Sciatic nerve (tissue), 2 donors: ENCODE measurements at places on chromosomes 6 and 20. TPM values are rescaled to one million over a fixed set of nuclear protein-coding genes. Genes with fewer than 3 reads are reported as not detected.

The PTPRT gene
- total RNA-seq, result 0.45 TPM

The PTGIS gene
- total RNA-seq, result 89.7 TPM

The PROCR gene
- total RNA-seq, result 24.0 TPM

The ZFP57 gene
- total RNA-seq, result not detected

The CALHM4 gene
- total RNA-seq, result not detected

The AFDN gene
- total RNA-seq, result 212 TPM

The FBXO5 gene
- total RNA-seq, result 5.1 TPM

The ESR1 gene
- 16.5 TPM for total RNA-seq

The C6orf58 gene
- not detected for total RNA-seq

The SAMD3 gene
- 3.6 TPM for total RNA-seq

The SIRPB2 gene
- 8.2 TPM for total RNA-seq

The KCNS1 gene
- not detected for total RNA-seq

The AKAP12 gene
- total RNA-seq, result 142 TPM

The HTR1E gene
- total RNA-seq, result not detected

The UBR2 gene
- 40.9 TPM for total RNA-seq

The TPBG gene
- total RNA-seq, result 15.5 TPM

The CLPSL1 gene
- not detected for total RNA-seq

The ULBP3 gene
- total RNA-seq, result 2.9 TPM

The TP53INP2 gene
- total RNA-seq, result 36.9 TPM

The DACT2 gene
- 1.9 TPM for total RNA-seq

The EPPIN gene
- total RNA-seq, result not detected

The WFDC2 gene
- 4.1 TPM for total RNA-seq

The SPATA25 gene
- total RNA-seq, result 2.8 TPM

The CYP39A1 gene
- total RNA-seq, result 8.3 TPM

The DNAH8 gene
- total RNA-seq, result 0.13 TPM

The SLC22A7 gene
- not detected for total RNA-seq

The FAM209B gene
- total RNA-seq, result not detected

The DEFB124 gene
- total RNA-seq, result 1.8 TPM

The SOBP gene
- total RNA-seq, result 18.5 TPM

The ENPP1 gene
- total RNA-seq, result 13.4 TPM

The BMP2 gene
- total RNA-seq, result 6.1 TPM

The MYLIP gene
- total RNA-seq, result 36.9 TPM

The PRDM1 gene
- 15.9 TPM for total RNA-seq

The ZC3H12D gene
- total RNA-seq, result 1.6 TPM

The FOXQ1 gene
- total RNA-seq, result 1.7 TPM

The GPLD1 gene
- total RNA-seq, result 4.9 TPM

The STMND1 gene
- 0.27 TPM for total RNA-seq

The EPHA7 gene
- 2.6 TPM for total RNA-seq

The ADIG gene
- not detected for total RNA-seq

The SOX18 gene
- total RNA-seq, result 134 TPM

The SLC4A11 gene
- total RNA-seq, result 0.89 TPM

The DPPA5 gene
- not detected for total RNA-seq
